ENCODE measurements at places on chromosomes 11 and 22.

DNA sequence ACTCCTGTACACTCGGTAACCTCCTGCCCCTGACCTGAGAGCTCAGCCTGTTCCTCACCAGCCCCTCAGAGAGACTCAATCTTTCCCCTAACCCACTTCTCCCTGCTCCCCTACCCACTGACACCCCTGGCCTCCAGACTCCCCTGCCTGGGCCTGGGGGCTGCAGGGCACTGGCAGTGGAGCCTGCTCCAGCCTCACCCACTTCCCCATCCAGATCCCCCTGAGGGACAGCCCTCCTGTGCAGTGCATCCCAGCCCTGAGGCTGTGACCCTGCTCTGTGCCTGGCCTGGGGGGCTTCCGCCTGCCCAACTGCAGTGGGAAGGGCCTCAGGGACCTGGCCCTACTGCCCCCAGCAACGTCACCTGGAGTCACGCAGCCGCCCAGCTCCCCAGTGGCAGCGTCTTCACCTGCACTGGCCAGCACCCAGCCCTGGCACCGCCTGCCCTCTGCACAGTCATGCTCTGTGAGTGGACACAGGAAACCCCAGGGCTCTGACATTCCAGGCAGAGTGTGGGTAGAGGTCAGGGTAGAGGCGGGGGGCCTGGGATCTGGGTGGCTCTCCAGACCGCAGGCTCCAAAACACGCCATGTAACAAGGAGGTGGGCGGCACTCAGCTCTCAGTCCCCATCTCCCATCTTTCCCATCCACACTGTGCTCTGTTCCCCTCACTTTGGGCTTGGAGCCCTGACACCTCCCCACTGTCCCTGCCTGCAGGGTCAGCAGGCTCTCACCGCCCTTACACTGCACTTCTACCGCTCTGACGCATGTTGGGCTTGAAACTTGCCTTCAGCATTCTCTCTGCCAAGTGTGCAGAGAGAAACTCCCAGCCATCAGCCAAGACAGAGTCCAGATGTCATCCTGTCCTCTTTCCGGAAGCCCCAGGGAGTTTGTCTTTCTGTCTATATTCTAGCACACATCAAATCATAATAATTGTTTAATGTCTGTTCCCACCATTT lies 5.1 kb downstream of the VSIG10L2 start:
- DNase-seq = no peak

DNA sequence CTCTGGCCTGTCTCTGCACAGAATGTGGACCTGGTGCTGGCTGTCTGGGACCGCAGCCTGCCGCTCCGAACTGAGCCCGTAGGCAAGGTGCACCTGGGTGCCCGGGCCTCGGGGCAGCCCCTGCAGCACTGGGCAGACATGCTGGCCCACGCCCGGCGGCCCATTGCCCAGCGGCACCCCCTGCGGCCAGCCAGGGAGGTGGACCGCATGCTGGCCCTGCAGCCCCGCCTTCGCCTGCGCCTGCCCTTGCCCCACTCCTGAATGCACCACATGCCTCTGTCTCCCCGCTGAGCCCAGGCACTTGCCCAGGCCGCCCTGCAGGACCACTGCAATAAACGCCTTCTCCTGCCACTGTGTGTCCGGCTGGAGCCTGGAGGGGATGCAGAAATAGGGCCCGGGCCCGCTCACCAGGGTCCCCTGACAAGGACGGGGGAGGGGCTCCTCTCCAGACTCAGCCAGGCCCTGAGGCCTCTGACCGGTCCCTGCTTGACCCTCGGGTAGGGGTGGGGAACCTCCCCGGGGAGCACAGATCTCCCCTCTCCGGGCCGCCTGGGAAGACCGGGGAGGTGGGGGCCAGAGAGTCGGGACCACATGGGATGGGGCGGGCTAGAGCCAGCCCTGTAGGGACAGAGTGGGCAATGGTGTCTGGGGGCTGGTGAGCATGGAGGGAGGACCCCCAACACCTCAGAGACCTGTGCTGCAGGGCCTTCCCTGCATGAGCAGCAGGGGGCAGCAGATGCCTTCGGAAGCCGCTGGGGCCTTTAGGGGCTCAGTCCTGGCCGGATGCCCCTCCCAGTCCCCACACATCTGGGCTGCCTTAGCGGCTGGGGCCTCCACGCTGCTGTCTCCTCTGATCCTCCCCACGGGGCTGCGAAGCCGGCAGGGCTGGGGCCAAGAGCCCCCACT lies 1.4 kb upstream of the TNNI2 start:
- no peak for DNase-seq

- DNase-seq = no peak
These were observed 125.0 kb upstream of the NCAM1 start for GRCh38 chr11:112836256-112836602.

- no peak for DNase-seq
These were observed 6.0 kb downstream of the B4GALNT4 start for GRCh38 chr11:375065-376025.

- no peak for DNase-seq
These were observed 113.7 kb upstream of the TIMP3 start for GRCh38 chr22:32687801-32688200.

DNA sequence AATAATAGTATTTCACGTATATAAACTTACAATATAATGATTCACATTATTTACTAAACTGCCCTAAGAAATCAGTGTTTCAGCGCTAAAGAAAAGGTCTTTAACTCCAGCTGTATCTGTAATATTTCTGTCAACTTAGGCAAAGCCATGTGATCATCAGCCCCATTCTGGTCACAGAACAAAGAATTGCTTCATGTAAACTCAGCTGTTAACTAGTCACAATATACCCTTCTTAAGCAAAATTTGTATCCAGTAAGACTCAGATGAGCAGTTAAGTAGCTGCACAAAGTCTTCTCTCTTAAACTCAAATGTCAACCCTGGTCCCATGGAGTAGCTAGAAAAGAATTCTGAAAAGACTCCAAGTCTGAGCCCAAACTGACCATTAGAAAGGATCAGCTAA lies 26.6 kb downstream of the HPS5 start:
- DNase-seq = no peak

- DNase-seq = peak; percentile 71
These were observed 42.2 kb upstream of the INCENP start for GRCh38 chr11:62081378-62082291.

- peak; percentile 50 for DNase-seq
These were observed 69.4 kb downstream of the OSBP2 start for GRCh38 chr22:30763815-30764673.

DNA sequence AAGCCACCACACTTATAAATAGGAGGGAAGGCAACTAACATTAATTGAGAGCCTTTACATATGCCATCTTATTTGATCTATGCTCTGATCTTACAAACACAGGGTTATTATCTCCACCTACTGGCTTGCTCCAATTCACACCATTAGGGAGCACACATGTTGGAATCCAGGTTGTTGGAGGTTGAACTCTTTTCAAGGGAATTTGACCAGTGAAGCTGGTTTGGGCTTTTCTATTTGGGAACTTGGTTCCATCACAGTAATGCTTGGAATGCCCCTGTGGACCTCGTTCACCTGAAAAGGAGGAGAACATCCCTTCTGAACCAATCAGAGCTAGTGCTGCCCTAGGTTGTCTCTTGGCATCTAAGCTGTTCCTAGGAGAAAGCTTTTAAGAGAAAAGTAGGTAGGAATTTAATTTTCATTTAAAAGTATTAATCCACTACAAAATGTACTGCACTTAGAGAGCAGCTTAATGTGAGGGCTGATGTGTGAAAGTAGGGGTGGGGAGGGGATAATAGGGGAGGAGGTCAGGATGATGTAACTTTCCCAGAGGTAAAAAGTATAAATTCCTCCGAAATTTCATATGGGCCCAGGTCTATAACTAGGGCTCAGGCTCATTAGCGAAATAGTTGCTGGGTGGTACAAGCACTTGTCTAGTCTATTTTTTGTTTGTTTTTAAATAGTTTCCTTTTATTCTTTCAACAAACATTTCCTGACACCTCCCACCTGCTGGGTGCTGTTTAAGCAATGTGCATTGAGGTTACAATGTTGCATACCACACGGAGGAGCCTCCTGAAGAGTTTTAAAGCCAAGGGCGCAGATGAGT lies 7.6 kb upstream of the MICAL2 start:
- DNase-seq = no peak

DNA sequence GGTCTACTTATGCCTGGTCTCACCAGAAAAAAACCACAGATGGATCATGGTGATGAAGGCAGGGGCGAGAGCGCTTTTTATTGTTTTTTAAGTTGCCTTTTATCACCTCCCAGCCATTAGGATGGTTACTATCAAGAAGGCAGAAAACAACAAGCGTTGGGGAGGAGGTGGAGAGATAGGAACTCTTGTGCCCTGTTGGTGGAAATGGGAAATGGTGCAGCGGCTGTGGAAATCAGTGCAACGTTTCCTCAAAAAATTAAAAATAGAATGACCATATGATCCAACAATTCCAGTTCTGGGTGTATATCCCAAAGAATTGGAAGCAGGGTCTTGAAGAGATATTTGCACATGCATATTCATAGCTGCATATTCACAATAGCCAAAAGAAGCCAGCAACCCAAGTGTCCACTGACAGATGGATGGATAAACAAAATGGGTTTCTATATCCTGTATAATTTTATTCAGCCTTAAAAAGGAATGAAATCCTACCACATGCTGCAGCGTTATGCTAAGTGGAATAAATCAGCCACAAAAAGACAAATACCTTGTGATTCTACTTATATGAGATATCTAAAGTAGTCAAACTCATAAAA lies 20.5 kb upstream of the ACRV1 start:
- no peak for DNase-seq

GRCh38 chr11:35354644-35355043 lies 64.7 kb downstream of the SLC1A2 start:
- no peak for DNase-seq

DNA sequence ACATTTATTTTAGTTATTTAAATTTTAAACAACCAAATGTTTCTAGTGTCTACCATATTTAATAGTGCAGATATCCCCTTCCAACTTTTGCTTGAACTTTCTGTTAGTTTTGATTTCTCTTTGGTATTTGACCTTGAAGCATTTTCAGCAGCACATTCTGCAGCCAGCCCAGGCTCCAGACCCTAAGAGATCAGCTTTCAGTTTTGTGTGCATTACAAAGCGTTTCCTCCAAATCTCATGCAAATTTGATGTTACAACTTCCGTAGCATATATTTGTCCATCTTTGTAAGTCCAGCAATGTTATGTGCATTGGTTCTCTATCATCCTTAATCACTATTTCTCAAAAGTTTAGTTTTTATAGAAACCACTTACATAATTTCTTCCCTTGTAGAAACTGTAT lies 14.6 kb upstream of the SERGEF start:
- DNase-seq = no peak

DNA sequence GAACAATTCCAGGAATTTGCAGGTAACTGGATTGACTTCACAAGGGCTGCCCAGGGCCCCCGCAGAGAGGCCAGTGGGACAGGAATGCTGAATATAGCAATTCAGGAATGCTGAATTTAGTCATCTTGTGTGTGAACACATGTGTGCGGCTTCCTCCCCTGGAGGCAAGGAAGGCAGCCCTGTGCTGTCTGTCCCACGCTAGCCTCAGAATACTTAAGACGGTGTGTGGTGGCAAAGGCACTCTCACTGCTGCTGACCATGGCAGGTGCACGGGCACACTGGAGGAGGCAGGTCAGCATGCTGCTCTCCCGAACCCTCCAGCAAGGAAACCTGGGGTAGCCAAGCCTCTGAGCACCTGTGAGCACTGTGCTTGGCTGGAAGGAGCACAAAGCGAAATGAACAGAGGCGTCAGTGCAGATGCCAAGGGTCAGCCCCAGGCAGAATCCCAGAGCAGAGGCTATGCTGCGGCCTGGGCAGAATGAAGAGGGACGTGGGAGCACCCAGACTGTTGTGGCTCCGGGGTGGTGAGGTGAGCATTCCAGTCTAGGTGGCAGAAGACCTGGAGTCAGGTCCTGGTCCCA lies 2.7 kb downstream of the GNAZ start:
- DNase-seq = no peak

- no peak for DNase-seq
These were observed 184.9 kb downstream of the SBF2 start for GRCh38 chr11:10108915-10109680.

DNA sequence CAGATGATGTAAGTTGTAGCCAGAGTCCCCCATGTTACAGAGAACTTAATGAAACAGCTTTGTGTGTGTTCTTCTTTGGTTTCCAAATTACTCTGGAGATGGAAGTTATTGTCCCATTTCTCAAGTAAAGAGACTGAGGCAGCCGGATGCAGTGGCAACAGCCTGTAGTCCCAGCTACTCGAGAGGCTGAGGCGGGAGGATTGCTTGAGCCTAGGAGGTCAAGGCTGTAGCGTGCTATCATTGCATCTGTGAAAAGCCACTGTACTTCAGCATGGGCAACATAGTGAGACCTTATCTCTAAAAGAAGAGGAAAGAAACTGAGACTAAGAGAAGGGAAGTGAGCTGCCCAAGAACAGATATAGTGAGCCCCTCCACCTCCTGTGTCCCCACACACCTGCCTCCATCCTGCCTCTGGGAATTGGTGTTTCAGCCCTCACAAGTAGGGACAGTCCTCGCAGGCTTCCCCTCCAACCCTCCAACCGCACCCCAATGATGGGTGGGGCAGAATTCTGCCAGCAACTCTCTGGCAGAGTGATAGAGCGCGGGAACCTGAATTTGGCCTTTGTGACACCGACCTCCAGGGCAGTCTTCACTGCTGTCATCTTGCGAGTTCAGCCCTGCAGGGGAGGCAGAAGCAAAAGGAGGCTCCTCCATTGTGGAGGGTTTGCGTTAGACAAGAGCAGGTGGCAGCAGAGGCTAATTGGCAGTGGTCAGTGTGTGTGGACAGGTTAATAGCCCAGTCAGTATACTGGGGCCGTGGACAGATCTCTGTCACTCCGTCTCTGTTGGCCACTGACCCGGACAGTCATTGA lies 1.6 kb downstream of the PDXP start:
- DNase-seq = no peak

- DNase-seq = no peak
These were observed 15.7 kb downstream of the NUP50 start for GRCh38 chr22:45179276-45180049.

GRCh38 chr11:282630-283360 lies 4.6 kb downstream of the NLRP6 start:
- no peak for DNase-seq

- no peak for DNase-seq
These were observed 14.0 kb downstream of the MYEOV start for GRCh38 chr11:69307871-69308431.

GRCh38 chr11:125264100-125265022 lies 99.8 kb downstream of the PKNOX2 start:
- no peak for DNase-seq

DNA sequence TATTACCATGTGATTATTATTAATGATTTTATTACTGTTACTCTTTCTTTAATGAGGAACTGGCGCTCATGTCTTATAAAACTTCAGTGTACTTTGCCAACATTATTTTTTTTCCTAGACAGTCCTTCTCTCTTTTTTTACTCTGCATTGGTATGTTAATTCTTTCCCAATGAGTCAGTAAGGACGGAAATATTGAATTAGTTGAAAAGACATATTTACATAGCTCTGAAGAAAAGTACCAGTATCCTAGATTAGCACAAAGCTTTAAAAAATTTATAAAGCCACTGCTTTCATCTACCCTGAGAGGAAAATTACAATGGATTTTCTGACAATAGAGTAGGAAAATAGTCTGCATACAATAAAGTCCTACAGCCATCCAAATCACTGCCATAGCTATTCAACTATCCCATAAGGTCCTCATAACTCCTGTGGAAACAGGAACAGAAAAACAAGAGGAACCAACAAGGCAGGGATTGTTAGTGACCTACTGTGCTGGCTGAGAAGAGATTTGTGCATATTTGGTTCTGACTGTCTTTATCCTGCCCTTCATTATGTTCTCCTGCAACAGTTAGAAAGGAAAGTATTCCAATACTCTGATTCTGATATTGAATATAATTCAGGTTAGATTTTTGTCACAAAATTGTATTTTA lies 314.4 kb downstream of the AASDHPPT start:
- no peak for DNase-seq
